Foreskin keratinocyte (primary cell): ENCODE measurements at places on chromosomes 12 and 14.

DNA sequence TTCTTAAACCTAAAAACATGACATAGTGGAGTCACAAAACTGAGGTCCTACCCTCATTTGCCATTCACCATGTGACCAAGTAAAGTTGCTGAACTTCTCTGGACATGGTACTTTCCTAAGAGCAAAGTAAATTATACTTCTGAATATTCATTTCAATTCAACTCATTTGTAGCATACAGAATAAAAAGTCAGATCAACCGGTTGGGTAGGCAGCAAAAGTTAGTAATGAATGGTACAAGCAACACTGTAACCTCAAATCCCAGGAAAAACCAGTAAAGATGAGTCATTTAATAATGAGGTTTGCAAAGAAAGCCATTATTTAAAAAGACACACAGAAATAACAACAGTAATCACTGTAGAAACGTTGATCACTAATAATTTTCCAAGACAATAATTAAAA is 8.7 kb downstream of the POLE2 start:
- DNase-seq = peak; percentile 63

DNA sequence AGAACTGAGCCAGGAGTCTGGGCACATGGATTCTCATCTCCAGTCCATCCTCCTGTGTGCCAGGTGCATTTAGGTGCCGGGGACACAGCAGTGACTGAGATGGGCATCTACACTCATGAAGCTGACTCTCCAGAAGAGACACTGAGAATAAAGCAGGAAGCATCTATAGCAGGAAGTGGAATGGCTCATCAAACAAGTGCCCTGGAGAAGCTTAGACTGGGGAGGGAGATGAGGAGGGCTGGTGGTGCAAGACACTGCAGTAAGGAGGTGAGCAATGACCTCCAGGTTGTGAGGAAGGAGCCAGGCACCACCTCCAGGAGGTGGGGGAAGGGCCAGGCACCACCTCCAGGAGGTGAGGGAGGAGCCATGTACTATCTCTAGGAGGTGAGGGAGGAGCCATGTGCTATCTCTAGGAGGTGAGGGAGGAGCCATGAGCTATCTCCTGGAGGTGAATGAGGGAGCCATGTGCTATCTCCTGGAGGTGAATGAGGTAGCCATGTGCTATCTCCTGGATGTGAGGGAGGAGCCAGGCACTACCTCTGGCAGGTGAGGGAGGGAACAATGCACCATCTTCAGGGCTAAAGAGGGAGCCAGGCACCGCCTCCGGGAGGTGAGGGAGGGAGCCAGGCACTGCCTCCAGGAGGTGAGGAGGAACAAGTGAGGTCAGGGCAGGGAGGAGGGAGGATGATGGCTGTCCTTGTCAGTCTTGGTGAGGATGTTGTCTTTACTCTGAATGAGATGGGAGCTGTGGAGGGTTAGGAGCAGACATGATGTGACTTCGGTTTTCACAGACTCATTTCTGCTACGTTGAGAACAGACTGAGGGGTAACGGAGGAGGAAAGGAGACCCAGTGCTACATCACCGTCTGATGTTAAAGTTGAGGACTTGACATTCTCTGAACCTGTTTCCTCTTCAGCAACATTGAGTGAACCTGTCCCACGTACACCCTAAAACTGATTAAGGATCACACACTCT is 961.9 kb upstream of the TMEM132C start:
- no peak for DNase-seq

DNA sequence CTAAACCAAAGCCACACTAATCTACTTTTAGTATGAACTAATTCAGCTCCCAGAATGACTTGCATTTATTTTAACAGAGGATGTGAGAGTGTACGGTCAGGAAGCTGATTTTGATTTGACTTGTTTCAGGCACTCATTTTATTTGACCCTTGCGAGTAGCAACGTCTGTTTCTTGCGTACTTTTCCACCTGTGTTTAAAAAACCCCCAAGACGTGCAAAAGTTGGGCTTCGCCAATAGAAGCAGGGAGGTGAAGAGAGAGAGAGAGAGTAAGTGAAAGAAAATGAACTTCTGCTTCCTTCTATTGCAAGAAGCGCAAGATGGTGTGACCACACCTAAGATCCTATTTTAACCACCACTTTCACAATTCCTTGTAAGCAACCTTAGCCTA is 6.7 kb upstream of the SLC15A4 start:
- no peak for DNase-seq

GRCh38 chr12:123399255-123399617 is 15.3 kb downstream of the KMT5A start:
- no peak for DNase-seq

DNA sequence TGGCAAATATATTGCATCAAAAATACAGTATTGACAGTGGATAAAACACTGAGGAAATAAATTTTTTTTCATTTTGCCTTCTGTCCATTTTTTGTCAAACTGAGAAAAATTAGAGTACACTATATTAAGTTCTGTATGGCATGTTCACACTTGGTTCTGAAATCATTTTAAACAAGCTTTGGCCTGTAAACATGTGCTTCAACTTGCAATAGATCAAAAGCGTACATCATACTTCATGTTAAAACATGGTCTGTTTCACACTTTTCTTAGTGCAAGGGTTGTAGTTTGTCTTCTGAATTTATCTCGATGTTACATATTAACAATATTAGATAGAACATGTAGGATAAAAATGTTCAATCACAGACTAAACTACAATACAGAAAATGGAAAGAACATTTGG is 208.0 kb downstream of the PCNX1 start:
- DNase-seq = peak; percentile 69

GRCh38 chr12:24759155-24759554 is 189.7 kb downstream of the BCAT1 start:
- DNase-seq = peak; percentile 31

DNA sequence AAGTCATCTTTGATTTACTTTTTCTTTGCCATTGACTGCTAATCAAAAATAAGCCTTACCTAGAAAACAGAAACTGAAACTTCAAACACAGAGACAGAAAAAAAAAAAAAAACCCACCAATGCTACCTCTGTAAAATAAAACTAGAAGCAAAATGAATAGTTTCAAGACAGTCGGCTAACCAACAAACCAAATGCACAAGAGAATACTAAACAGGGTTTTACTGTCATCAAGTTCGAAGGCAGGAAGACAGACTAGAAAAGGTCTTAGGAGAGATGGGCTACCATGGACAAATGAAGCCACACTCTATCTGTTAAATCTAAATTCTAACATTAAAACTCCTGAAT is 59.5 kb downstream of the SEL1L start:
- no peak for DNase-seq

GRCh38 chr12:70576341-70577282 is 60.6 kb downstream of the PTPRB start:
- DNase-seq = peak; percentile 65

DNA sequence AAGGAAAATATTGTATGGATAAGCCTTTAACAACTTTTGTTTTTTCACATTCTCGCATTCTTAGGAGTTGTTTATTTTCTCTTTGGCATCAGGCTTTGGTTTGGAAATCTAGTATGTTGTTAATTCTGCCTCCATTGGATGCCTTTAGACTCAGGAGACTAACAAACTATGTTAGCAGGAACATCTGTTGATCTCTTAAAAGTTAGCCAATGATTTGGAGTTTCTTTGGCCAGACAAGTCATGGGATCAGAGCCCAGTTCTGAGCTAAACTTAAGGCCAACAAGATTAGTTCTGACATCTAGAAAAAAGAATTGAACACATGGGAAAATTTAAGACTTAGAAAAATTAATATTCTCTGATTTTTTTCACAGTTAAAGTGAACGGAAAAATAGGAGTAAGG is 35.3 kb upstream of the STRAP start:
- no peak for DNase-seq

GRCh38 chr12:4526923-4527546 is 11.7 kb upstream of the RAD51AP1 start:
- DNase-seq = no peak

GRCh38 chr14:53549956-53550355 is 396.8 kb upstream of the DDHD1 start:
- DNase-seq = no peak

DNA sequence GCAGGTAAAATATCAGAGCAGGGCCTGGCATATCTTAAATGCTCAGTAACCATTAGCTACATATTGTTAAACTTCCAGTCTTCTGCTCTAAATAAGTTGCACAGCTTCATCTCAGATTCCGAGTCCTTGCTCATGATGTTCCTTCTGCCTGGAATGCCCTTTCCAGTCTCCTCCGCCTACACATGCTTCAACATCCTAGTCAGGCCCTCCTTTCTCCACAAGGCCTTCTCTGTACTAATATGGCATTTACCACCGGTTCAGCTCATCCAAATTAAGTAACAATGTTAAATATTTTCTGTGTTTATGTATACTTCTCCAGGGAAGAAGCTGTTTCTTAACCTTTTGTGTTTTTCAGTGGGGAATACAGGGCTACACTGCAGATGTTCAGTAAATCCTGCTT is 8.5 kb downstream of the DHH start:
- DNase-seq = no peak

DNA sequence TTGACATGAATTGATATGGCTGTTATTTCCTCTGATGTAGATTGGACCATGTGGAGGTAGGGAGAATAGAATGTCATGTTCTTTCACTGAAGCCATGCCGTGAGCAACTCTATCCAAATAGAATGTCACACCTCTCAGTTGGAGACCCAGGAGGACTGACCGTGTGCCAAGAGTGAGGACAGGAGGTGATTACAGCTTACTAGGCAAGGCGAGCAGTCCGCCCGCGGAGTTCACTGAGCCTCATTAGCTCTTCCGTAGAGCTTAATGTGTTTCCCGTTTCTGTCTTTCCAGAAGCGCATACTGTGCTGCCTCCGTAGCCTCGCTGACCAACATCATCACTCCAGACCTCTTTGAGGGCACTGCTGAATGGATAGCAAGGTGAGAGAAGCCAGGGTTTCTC is 45.6 kb downstream of the FNTB start:
- no peak for DNase-seq

DNA sequence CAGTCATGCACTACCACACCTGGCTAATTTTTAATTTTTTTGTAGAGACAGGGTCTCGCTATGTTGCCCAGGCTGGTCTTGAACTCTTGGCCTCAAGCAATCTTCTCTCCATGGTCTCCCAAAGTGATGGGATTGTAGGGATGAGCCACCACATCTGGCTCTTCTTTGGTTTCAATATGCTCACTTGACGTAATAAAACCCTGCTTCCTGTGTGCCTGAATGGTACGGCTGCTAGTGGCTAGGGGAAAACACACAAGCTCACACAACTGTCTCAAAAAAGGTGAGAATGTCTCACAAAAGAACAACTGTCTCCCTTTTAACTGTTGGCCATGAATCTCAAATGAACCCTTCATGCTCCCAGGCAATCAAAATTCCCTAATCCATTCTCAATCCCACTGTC is 15.0 kb downstream of the C1S start:
- DNase-seq = no peak

- DNase-seq = peak; percentile 57
Observed at GRCh38 chr14:32611752-32612151, 282.7 kb downstream of the AKAP6 start.

GRCh38 chr12:43063650-43064049 is 474.1 kb upstream of the PRICKLE1 start:
- DNase-seq = no peak

DNA sequence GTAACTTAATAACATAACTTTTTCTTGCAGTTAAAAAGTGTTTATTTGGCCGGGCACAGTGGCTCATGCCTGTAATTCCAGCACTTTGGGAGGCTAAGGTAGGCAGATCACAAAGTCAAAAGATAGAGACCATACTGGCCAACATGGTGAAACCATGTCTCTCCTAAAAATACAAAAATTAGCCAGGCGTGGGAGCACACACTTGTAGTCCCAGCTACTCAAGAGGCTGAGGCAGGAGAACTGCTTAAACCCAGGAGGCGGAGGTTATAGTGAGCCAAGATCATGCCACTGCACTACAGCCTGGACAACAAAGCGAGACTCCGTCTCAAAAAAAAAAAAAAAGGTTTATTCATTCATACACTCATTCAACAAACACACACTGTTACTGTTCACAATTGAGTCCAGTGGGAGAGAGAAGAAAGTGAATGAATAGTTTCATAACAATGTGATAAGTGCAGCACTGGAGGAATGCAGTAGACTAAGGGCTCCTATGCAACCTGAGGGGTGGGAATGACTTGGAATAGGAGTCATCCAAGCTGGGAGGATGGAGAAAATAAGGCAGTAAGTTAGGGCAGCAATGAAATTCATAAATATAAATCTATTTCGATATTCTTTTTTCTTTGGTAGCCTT is 19.8 kb downstream of the DAD1 start:
- DNase-seq = no peak

GRCh38 chr12:132236930-132237771 is 92.2 kb downstream of the GALNT9 start:
- no peak for DNase-seq

- DNase-seq = no peak
Observed at GRCh38 chr12:21912318-21912717, 28.9 kb downstream of the ABCC9 start.

- DNase-seq = no peak
Observed at GRCh38 chr12:112308652-112309051, 73.6 kb downstream of the HECTD4 start.

GRCh38 chr14:72237722-72238666 is 305.8 kb downstream of the RGS6 start:
- no peak for DNase-seq

DNA sequence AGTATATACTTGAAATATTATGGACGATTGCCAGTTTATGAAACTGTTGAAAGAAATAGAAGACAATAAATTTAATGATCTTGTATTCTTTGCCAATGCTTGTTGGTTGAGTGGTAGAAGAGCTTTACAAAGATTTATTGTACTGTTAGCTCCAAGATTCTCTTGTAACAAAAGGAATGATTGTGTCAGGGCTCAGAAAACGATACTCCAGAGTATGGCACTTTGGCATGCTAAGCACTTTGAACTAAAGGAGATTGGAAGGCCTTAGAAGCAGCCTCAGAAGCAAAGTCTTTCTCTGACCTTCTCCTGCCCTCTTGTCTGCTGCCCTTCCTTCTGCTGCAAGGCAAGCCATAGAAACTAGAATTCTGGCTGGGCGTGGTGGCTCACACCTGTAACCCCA is 4.2 kb upstream of the NGDN start:
- DNase-seq = no peak

DNA sequence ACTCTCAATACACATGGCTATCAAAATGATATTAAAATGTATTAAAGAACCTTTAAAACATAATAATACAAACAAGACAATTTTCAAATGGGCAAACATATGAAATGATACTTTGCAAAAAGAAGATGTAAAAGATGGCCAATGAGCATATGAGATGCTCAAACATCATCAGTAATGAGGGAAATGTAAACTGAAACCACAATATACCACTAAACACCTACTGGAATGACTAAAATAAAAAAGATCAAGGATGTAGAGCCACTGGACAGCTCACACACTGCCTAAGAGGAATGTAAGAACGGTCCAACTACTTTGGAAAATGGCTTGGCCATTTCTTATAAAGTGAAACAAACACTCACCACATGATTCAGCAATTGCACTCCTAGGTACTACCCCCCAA is 97.2 kb upstream of the BBS10 start:
- DNase-seq = no peak

- no peak for DNase-seq
Observed at GRCh38 chr14:92323916-92324818, 1.2 kb downstream of the SLC24A4 start.
